Osteoblast (primary cell): ENCODE measurements at places on chromosomes 11 and 22. TPM values are rescaled to one million over a fixed set of nuclear protein-coding genes. Genes with fewer than 3 reads are reported as not detected.

SCN2B gene
- total RNA-seq = not detected in 2 replicates

KDM4D gene
- 0.72 and 0.88 TPM in 2 replicates for total RNA-seq

P4HA3 gene
- total RNA-seq = 8.7 and 19.2 TPM in 2 replicates

PNPLA5 gene
- not detected in 2 replicates for total RNA-seq

RTN4R gene
- total RNA-seq = under 0.01 and 0.29 TPM in 2 replicates

PATE2 gene
- total RNA-seq = 0.29 and 0.36 TPM in 2 replicates

MPZL3 gene
- 1.5 and 1.8 TPM in 2 replicates for total RNA-seq

P2RY2 gene
- total RNA-seq = 0.36 and 0.59 TPM in 2 replicates
